Lung microvascular endothelial cell (primary cell): ENCODE measurements at places on chromosomes 4 and X.

DNA sequence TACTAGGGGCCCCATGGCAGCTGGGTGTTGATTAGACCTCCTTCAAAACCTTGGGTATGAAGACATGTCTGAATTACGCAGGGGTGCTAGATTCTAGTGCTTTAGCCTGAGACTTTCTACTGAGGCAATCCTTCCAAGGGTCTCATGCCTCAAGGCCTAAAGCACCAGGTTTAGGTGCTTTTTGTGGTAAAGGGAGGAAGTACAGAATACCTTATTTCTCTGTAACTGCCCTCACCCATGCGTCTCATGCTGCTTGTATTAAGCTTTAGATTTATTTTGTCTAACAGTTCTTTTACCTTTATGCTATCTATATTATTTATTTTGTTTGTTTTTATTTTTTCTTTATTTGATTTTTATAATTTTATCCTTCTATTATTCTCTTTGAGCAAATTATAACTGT, 190.2 kb upstream of the GK2 start:
- no peak for DNase-seq

GRCh38 chr4:135032670-135033069, 831.1 kb upstream of the PABPC4L start:
- no peak for DNase-seq

- no peak for DNase-seq
These were observed 45.0 kb upstream of the IL13RA1 start for GRCh38 chrX:118682258-118683014.

DNA sequence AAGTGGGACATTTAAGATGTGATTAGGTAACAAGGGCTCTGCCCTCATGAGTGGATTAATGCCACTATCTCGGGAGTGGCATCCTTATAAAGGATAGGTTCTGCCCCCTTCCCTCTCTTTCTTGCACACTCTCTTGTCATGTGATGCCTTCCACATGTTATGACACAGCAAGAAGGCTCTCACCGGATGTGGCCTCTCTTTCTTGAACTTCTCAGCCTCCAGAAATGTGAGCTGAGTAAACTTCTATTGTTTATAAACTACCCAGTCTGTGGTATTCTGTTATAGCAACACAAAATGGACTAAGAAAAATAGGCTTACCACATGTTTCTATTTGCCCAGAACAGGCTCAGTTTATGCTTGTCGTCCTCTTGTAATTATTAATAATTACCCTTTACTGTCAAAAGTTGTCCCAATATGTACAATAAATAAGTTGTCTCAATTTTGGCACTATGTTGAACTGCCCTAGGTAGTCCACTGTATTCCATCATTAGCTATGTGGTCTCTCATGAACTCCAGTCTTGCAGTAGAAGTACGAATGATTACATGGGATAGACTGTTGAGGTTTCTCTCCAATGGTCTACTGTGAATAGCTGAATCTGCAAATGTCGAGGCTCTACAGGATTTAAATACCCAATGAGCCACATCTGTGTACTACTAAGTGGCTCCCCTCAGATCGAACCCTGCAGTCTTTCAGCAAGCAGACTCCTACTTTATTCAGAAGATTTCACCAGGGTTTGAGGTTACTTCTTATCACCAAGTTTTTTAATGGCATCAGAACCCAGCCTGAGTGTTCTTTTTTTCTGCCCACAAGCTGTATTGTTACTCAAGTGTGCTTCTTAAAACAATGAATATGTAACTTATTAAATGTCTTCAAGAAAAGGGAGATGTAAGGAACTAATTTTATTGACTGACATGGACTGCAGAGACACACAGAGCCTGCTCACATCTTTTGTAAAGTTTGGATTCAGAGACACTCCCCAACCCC, 102.0 kb upstream of the LEF1 start:
- DNase-seq = no peak

GRCh38 chrX:51215266-51215665, 117.4 kb upstream of the NUDT10 start:
- peak; percentile 1 for DNase-seq

GRCh38 chr4:88911246-88912212, 145.5 kb downstream of the FAM13A start:
- DNase-seq = no peak

DNA sequence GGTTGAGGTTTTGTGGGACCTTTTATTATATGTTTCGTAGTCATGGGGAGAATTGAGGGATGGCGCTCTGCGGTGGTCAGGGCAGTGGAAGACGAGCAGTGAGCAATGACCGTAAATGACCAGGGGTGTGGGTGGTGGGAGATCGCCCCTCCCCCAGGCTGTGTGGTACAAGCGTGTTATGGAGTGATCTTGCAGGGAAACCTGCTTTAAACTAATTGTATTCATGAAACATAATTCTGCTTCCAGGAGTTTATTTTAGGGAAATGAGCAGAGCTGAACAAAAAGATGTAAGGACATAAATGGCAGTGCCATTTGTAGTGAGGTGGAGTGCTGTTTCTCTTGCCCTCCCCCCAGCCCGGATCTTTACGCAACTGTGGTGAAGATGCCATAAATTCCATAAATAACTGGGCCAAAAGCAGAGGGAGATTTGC, 20.2 kb downstream of the GYG2 start:
- no peak for DNase-seq

DNA sequence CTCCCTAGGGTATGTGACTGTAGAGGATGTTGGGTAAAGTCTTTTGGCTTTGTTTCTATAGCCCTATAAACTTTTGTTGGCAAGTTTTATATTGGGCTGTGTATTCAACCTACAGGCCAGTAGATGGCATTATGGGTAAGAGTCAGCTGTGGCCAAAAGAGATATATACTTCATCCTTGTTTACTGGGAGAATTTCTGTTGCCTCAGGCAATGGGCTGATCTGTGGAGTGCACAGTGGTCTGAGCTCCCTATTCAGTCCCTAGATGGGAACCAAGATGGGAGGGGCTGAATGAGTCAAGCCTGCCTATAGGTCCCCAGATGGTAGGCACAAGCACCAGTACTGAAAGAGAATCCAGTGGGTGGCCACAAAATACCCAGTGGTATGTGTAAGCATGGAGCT, 580.6 kb downstream of the EPHA5 start:
- peak; percentile 37 for DNase-seq

DNA sequence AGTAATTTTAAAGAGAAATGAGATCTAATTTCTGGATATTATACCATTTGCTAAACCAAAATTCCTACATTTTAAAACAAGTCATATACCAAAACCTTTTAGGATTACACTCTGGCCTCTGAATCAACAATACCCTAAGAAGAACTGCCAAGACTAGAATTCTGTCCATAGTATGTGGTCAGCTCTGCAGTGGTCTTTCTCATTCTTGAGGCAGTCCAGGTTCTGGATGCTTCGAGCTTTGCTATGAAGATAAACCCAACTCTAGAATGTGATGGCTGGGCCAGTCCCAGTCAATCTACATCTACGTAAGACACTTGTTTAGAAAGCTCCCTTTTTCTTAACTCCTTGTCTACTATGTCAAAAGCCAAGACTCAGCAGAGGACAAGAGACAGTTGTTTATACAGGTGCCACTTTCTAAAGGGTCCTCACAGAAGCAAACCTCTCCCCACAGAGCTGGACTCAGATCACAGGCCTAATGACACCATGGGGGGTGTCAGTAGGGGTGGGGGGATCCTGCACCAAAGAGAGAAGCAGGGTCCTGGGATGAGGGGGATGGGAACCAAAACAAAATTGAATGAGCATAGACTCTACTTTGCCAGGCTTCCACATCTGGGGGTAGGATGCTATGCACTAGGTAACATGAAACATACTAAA, 63.2 kb downstream of the SH3RF1 start:
- DNase-seq = no peak

DNA sequence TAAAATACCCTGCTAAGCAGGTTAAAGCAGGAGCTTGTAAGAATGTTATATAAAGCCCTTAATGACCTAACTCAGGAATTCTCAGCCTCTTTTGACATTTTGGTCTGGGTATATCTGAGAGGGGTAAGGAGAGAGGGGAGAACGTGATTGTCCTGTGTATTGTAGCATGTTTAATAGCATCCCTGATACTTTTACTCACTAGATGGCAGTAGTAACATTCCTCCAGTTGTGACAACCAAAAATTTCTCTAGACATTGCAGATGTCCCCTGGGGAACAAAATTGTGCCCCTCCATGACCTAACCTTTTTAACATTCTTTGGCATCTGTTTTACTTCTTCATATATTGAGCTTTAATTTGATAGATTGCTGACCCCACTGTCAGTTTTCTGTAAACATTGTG, 17.9 kb downstream of the SMARCA5 start:
- DNase-seq = peak; percentile 44

GRCh38 chr4:143359644-143360193, 23.0 kb downstream of the GAB1 start:
- DNase-seq = no peak

DNA sequence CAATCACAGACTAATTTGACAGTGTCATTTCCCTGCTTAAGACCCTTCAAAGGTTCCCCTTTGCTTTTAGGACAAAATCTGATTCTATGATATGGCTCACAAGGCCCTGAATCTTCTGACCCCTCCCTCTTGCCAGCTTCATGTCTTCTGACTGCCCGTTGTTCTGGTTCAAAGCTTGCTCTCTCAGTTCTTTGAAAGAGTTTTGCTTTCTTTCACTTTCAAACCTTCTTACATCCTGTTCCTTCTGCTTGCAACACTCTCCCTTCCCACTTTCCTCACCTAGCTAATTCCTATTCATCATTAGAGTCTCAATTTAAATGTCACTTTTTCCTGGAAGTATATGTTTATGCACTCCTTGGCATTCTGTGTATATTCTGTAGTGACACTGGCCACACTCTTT, 299.2 kb downstream of the IDS start:
- DNase-seq = no peak
